ENCODE measurements at places on chromosomes 6 and 20.

DNA sequence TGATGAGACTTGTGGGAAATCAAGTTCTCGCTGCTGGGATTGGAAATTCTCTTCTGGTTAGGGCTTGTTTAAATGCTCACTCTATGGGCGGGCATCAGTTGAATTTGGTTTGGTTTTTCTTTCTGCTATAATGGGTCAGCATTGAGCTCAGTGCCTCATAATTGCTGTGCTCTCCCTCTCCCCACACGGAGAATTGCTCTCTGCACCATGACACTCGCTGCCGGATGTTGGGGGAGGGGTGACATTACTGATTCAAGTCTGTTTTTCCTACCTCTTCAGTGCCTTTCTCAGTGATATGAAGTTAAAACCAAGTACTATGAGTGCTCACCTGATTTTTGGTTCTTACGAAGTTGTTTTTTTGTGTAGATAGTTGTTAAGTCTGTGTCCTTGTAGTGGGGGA lies 599.6 kb downstream of the EPM2A start:
- no peak for DNase-seq

- no peak for DNase-seq
These were observed 30.7 kb downstream of the PARD6B start for GRCh38 chr20:50762045-50762422.

DNA sequence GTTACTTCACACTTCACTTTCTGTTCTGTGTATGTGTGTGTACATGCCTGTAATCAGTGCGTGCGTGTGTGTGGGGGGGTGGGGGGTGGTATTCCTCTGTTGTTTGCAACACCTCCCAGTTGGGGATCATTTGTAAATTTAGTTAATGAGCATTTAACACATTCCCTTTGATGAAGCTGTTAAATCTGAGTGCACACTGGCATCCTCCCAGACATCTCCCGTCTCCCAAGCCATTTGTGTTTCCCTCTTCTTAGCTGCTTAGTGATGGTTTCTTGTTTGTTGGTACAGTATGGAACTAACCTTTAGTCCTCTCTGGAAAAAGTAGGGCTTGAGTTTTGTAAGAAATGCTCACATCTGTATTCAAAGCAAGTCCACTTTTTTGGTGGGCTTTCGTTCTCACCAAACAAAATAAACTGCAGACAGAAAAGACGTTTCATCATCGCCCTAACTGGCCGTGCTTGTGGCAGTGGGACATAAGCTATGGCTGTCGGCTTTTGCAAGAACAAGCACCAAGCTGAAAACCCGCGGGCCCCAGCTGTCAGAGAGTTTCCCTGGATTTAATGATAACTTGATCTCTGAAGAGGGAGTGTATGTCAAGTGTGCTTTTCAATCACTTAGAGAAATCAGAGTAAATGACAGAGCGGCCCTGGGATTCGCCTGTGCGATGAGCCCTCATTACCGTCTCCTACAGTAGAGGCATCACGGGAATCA lies 54.9 kb upstream of the SASH1 start:
- no peak for DNase-seq

DNA sequence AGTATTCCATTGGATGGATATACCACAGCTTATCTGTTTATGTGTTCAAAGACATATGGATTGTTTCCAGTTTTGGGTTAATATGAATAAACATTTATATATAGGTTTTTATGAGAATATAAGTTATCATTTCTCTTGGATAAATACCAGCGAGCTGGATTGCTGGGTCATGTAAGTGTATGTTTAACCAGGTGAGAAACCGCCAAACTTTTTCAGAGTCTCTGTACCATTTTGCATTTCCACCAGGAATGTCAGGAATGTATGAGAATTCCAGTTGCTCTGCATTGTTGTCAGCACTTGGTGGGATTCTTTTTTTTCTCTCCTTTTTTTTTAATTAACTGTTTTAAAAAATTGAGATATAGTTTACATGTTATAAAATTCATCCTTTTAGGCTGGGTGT lies 52.1 kb downstream of the PHF20 start:
- DNase-seq = no peak

- no peak for DNase-seq
These were observed 177.8 kb upstream of the ARID1B start for GRCh38 chr6:156599366-156599765.

DNA sequence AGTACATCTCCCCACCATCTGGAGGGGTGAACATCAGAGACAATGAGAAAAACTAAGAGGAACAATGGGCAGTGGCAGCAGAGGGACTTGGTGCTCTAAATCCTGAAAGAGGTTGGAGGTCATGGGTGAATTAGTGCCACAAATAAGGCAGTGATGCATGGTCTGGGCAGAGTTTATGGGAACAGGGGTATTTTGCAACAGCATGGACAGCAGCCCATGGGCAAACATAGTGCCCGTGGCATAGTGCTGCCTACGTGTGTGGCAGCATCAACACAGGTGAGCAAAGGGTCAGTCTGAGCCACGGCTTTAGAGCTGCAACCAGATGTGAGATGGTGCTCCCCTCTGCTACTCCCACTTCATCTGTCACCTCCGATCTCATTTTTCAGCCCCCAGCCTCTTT lies 459.1 kb upstream of the CITED2 start:
- no peak for DNase-seq

DNA sequence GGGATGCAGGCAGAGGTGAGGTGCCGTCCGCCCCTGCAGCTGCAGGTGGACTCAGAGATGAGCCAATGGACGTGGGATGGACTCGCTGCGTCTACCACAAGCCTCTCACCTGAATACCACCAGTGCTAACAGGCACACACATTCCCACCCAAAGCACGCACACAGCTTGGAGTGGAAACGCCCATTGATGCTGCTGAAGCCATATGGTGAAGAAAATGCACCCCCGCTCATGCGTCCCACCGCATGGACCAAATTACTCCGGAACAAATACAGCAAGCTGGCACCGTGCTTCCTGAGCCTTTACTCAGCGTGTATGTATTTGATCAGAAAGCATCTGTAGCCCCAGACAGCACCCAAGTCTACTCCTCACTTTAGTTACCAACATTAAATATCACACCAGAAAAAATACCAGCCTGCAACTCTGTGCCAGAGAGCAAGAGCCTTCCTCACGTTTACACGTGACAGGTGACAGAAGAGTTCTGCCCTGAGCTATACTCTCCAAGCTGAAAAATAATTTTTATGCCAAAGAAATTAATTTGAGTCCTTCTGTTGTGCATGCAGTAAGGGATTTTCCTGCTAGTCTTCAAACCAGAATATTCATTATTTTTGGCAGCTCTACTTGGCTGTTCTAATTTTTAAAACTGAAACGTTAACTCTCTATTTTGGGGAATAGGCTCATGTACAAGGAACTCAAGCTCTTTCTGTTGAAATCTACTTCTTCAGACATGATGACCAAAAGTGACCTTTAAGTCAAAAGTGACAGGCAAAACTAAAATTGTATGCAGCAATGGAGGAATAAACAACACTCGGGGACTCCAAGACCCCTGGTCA lies 58.2 kb upstream of the SYNDIG1 start:
- no peak for DNase-seq

GRCh38 chr20:54047720-54048119 lies 22.7 kb downstream of the BCAS1 start:
- no peak for DNase-seq

DNA sequence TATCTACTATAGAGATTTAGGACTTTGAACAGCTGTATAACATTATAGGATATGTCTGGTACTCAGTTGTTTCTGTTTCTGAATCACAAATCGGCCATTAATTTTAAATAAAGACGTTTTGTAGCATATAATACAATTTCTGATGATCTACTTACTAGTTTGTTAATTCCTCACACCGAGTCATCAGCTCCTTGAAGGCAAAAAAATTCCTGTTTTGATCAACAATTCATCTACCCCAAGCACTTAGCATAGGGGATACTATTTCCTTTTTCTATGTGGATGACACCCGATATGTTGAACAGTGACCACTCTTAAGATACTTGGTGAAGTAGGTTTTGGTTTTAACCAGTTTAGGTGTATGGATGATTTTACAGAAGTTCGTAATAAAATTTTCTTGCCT lies 107.3 kb downstream of the NCOA3 start:
- DNase-seq = no peak

- no peak for DNase-seq
These were observed 14.9 kb upstream of the MATN4 start for GRCh38 chr20:45322952-45323383.

DNA sequence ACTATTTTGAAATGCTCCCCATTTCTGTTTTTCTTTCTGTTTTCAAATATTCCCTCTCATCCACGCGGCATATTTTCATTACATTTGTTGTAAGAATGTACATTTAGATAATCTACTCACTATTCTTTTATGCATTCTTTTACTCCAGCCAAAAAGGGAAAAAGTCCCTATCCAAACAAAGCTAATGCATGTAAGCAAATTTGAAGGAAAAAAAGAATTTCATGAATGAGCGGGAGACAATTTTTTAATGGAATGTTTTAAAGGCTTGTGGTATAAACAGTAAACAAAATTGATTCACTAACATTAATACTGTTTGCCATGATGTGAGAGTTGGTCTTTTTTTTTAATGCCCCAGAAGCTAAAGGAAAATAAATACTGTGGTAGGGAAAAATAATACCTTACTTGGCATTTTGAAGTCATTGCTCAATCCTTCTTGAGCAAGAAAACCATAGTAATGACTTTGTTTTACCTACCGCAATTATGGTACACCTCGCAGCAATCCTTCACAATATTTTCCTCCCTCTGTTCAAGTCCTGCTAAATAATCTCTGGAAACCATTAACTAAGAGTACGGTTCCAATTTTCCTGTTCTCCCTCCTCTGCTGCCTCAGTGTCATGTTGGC lies 79.0 kb downstream of the BACH2 start:
- no peak for DNase-seq

DNA sequence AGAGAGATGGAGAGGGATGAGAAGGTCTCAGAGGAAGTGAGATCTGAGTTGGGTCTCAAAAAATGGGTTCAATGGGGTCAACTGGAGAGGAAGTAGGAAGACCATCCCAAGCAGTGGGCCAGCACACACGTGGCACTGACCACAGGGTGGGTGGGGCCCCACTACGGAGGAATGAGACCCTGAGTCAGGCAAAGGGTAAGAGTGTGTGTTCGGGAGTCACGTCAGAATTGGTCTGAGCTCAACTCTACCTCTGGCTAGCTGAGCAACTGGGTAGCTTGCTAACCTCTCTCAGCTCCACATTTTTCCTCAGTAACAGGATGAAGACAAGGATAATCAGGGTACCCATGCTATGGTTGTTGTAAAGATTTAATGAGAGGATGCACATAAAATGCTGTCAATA lies 79.0 kb downstream of the TRERF1 start:
- no peak for DNase-seq

- no peak for DNase-seq
These were observed 3.8 kb downstream of the NFKBIE start for GRCh38 chr6:44261581-44261980.

GRCh38 chr6:22081709-22082108 lies 215.1 kb downstream of the PRL start:
- no peak for DNase-seq

GRCh38 chr20:9627219-9627618 lies 112.8 kb downstream of the LAMP5 start:
- no peak for DNase-seq

- no peak for DNase-seq
These were observed 8.9 kb downstream of the ATXN1 start for GRCh38 chr6:16752206-16752866.

DNA sequence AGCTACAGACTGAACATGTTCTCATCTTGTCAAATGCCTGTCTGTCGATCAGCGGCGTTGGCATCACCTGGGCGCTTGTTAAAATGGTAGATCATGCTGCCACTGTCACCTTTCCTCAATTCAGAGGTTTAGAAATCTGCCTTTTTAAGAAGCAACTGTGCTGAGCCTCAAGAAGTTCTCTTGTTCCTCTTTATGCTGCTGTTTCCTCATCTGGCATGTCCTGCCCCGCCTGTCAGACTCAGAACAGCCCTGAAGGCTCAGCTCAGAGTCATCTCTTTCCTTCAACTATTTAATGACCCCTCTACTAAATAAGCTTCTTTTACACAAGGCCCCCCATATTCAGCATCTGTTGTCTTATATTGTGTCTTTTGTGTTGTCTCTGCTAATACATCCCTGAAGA lies 368.2 kb downstream of the EPM2A start:
- DNase-seq = no peak

DNA sequence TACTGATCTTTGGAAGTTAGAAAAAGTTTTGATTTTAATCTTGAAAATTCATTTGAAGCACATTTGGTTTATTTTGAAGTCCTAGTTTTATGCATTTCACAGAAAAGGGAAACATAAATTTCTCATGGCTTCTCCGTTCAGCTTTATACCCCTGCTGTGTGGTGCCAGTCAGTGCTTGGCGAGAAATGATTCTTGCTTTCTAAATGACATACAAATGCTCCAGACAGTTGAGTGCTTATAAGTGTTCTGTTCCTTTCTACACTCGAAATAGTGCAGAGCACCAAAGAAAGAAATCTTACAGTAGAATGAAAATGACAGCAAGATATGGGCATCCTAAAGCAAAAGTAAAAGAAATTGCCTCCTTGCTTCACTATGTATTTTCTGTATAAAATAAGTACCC lies 9.0 kb upstream of the ZNF292 start:
- no peak for DNase-seq

DNA sequence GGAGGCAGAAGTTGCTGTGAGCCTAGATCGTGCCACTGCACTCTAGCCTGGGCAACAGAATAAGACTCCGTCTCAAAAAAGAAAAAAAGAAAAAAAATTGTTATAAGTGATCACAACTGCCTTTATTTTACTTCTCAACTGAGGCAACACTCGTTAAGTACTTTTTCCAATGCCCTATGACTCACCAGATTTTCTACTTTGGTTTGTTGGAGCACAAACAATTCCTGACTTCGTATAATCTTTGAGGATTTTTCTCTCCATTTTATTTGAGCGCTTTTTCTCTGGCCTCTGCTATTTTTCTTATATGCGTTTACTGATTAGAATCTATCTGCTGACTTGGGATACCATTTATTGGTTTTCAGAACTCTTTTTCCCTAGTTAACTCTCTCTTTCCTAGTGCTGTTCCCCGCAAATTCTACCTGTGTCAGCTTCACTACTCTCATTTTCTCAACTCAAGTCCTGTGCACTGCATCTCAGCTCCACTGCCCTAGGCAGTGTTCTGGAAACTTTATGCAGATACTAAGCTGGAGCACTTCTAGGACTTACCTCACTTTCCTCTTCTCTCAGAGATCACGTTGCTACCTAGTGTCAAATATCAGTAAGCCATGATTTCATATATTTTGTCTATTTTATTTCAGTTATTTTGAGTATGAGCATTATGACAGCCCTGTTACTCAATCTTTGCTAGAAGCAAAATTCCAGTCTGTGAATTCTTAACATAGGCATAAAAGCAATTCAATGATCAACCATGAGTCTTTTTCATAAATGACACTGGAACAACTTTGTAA lies 1120.1 kb upstream of the CITED2 start:
- no peak for DNase-seq

All from activated naive CD4-positive, alpha-beta T cell treated with anti-CD3 and anti-CD28 coated beads, Interleukin-2, amount 50 U/mL, for 16 hours (primary cell).